ENCODE measurements at places on chromosomes 6 and 20.

GRCh38 chr6:32151863-32152768 lies at the start of gene PRRT1:
TSS of gene PRRT1 (minus strand) at chr6:32151939. CDS start at chr6:32151827, 112 bp downstream.
- peak; percentile 34 for DNase-seq

- peak; percentile 65 for DNase-seq
Observed at GRCh38 chr20:34473262-34473883, 42.8 kb upstream of the DYNLRB1 start.

DNA sequence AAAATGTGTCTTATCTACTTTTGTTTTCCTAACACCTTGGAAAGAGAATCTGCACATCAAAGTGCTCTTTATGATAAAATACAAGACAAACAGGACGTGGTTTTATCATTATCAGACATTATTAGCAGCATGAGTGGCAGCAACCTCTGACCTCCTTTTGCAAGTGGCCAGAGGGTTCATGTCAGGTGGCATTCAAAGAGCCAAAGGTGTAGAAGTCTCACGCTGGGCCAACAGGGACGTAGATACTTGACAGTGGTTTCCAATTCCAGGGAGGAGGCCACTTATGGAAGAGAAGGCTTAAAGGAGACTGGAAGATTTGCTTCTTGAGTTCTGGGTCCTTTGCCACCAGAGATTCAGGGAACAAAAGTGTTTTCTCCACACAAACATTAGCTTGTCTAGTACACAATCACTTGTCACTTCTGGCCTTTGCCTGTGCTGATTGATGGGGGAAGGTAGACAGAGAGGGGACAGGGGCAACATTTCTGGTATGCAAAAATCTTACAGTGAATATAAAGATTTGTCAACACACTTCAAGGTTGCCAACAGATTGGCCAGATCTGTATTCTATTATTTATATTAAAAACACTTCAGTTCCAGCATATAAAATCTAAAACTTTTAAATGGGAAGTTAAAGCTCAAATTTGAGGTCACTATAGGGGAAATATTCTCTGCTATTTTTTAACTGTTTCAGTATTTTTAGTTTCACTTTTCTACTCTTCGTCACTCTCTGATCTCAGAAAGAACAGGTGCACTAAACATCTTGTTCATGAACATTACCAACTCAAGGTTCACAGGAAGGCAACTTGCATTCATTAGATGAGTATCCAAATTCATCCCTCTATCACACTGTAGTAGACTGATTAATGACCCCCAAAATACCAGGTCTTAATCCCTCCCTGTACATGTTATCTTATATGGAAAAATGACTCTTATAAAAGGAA lies 52.1 kb upstream of the FBXO30 start:
- DNase-seq: no peak

DNA sequence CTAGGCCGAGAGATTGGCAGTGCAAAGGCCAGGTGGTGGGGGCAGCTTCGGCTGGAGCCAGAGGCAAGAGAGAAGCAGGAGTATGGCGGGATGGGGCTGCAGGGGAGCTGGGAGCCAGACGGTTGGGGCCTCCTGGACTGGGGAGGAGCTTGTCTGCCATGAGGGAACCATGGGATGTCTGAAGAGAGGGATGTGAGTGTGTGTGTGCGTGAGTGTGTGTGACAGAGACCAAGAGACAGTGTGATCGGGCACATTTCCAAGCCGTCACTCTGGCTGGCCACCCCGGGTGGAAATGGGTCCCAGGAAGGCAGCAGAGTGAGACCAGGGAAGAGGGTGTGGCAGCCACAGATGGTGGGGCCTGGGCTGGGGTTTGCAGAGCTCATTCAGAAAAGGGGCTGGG lies 13.8 kb downstream of the PHACTR3 start:
- DNase-seq: no peak

GRCh38 chr6:75422024-75422639 lies 71.5 kb downstream of the FILIP1 start:
- DNase-seq: peak; percentile 15

DNA sequence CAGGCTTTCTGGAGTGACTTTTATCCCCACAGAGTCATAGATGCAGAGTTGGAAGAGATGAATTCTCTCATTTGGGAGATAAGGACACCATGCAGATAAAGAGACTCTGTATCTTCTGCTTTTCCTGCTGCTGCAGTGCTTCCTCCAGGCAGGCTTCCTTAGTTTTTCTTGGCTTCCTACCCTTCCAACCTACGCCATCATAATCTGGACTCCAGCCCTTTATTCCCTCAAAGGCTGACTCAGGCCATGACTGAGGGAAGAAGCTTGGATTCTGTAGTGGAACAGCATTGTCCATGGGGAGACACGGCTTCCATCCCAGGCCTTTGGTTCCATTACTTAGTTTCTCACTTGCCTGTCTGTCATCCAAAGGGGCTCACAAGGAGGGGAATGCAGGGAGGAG lies 6.5 kb upstream of the RNF24 start:
- no peak for DNase-seq

All from ELR (cell line).